Fibroblast of lung (primary cell): ENCODE measurements at places on chromosomes 2 and 18. TPM values are rescaled to one million over a fixed set of nuclear protein-coding genes. Genes with fewer than 3 reads are reported as not detected.

DNA sequence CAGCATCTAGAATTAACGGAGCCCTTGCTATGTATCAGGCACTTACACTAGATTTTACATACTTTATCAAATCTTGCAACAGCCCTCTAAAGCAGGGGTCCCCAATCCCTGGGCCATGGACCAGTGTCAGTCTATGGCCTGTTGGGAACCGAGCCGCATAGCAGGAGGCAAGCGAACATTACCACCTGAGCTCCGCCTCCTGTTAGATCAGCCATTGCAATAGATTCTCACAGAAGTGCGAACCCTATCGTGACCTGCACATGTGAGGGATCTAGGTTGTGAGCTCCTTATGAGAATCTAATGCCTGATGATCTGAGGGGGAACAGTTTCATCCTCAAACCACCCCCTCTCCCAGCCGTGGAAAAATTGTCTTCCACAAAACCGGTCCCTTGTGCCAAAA, 13.4 kb downstream of the DNAJB2 start:
- no peak for DNase-seq

- DNase-seq = no peak
Measured at GRCh38 chr18:11544060-11544633, 65.2 kb upstream of the SLC35G4 start.

DNA sequence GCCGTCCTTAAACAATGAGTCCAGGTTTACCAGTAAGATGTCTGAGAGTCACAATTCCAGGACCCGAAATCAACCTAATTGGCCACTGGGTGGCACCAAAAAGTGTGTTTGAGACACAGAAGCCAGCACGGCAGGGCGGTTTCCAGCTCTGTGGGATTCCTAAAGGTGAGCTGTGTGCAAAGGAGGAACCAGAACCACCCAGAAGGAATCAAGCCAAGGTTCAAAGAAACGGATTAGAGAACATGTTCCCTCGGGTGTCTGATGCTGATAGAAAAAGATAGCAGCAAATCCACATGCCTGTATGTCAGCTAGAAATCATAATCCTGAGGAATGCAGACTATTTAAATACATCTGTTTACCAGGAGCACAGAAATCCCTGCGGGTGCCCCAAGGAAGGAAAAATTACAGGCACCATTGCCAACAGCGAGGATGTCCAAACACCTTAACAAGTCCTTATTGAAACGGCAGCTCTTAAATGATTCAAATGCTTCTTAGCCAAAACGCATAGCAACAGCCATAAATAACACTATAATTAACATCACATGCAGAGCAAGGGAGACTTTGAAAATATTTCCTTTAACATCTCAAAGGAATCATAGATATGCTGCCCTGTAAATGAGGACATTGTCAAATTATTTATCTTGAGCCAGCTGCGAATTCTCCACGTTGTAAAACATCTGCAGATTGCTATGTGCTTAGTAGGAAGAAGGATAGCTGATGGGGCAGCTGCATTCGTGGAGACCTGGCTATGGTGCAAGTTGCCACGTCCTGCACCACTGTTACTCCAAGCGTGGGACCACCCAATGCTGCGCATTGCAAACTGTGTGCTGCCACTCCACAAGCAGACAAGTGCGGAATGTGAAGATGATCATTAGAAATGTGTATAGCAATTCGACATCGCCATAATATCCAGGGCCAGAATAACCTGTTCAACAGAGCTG, 318.7 kb upstream of the NCKAP5 start:
- DNase-seq = peak; percentile 55

GRCh38 chr2:194003911-194004310, 1653.1 kb upstream of the SLC39A10 start:
- no peak for DNase-seq

DNA sequence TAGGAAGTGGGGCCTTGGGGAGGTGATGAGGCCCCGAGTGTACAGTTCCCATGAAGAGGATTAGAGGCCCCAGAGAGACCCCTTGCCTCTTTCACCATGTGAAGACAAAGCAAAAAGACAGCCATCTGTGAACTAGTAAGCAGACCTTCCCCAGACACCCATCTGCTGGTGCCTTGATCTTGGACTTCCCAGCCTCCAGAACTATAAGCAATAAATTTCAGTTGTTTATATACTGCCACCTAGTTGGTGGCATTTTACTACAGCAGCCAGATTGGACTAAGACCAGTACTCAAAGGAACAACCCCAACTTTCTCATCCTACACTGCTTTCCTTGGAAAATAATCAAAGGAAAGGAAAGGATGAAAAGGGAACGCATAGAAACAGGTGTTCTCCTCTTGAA, 27.9 kb upstream of the CREG2 start:
- no peak for DNase-seq

- peak; percentile 71 for DNase-seq
Measured at GRCh38 chr2:176171351-176172006, 14.4 kb downstream of the HOXD3 start.

DNA sequence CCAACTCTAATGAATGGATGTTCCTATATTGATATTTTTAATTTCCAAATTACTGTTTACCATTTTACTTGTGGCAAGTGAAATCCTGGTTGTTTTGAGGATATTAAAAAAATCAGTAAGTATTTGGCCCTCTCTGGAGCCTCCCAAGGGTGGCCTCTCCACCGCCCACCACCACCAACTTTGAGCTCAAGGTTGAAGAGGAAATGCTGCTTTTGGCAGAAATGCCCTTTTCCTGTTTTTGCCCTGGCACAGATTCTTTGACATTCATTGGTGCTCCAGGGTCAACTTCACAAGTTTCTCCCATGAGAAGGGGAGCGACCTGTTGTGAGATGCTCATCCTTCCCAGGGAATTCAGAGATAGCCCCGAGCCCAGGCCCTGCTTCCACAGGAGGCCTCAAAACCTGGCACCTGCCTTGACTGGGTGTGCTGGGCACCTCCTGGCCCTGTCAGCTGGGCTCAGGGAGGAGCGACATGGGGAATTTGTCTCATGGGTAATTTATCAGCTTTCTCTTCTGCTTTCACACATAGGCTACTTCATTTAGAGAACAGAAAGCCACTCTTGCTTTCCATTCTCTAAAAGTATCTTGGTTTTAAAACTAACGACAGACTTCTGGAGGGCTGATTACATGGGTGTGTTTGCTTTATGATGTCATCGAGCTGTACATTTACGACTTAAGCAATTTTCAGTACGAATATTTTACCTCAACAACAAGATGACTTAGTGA, 6.9 kb downstream of the CD8A start:
- DNase-seq = no peak

DNA sequence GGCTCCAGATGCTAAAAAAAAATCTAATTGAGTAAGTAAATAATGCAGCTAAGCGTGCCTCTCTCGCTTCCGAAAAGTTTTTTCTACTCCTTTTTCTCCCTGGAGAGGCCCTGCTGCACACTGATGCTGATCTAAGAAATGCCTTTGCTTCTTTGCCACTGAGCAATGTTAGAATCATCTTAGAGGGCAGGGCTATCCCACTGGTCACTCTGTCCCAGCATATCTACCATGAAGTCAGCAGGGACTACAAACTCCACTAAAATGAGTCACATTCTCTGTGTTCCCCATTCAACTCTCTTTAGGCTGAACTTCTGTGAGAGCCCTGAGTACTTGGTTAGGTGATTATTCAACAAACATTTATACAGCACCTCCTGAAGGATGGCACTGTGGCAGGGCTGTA, 127.6 kb upstream of the LYPD1 start:
- DNase-seq = peak; percentile 20

GRCh38 chr2:143513081-143513480, 383.9 kb downstream of the ARHGAP15 start:
- peak; percentile 87 for DNase-seq

DNA sequence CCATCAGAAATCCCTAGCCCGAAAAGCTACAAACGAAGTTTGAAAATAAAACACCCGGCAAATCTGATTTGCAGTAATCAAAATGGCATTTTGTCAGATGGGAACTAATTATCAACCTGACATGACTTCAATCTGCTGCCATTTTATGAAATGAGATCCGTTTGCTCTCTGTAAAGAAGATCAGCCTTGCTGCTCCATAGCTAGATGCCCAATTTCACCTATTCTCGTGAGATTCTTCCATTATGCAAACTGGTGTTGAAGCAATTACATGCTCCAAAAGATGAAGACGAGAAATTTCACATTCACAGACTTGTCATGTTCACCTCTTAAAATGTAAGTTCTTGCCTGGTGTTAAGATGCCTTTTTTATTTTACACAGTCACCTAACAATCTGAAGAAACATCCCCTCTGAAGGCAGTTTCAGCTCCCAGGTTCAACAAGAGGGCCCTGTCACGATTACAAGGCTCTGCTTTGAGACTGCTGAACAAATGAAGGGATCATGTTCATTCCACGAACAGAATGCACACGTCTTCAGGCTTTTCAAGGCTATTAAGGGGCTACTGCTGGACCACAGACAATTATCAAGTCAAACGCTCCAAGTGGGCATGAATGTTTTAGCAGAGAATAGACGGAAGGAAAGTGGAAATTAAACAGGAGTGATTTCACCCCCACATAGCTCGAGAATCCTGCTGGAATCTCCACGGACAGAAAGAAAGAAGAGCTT, 172.6 kb upstream of the PID1 start:
- DNase-seq = no peak

GRCh38 chr2:167069855-167070254, 181.6 kb downstream of the XIRP2 start:
- peak; percentile 9 for DNase-seq

- peak; percentile 86 for DNase-seq
Measured at GRCh38 chr2:174635776-174636404, 38.3 kb upstream of the WIPF1 start.

DNA sequence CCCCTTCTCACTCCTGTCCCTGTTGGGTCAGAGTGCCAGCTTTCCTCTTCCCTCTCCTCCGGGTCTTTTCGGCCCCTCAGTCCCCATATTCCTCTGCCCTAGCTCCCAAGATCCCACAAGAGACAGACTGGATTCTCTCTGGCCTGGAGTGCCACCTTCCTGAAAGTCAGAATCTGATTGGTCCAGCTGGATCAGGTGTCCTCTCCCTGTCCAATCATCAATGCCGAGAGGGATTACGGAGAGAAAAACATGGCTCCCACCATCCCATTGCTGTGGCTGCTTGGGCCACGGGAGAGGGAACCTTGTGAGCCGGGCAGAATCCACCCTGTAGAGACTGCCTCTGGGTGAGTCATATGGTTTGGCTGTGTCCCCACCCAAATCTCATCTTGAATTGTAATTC, 2.7 kb upstream of the MROH2A start:
- no peak for DNase-seq

DNA sequence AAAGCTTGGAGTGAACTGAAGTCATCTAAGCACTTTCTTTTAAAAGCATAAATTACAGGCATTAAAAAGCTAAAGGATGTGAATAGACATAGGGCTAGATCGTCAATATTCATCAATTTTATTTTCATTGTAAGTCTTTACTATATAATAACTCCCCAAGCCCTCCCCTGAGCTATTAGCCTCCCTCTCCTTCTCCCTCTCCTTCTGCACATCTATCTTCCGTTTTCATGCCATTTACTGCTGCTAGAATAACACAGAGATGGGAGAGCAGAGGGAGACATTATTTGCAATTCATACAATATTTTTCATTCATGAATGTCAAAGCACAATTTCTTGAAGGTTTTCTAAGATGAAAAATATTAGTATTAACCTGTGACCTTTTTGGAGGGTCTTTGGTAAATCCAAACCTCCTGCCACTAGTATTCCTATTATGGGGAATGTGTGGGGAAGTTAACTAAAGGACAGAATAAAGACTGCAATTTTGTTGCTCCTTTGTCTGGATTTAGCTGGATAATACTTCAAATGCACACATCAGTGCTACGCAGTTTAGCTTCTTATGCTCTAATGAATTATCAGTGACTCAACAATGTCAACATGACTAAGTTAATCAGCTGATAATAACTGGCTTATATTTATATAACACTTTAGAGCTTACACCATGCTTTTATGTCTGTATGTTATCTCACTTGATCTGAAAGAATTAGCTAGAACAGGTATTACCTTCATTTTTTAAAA, 28.2 kb upstream of the MFF start:
- no peak for DNase-seq

- no peak for DNase-seq
Measured at GRCh38 chr2:81235601-81236000, 931.0 kb upstream of the LRRTM1 start.

DNA sequence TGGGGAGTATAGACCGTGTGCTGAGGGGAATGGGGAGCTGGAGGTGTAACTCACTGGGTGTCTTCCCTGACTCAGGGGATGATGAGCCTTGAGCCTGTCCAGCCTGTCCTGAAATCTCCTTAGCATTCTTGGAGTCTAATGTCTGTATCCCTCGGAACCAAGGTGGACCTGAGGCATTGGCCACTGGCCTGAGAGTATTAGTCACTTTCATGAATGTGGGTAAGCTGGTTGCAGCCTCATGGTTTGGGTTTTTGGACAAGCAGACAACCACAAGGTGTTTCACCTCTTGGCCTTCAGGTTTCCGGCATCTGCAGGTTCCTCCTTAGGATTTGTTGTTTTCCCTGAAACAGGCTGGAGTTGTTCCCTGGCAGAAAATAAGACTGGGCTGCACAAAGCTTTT, 63.2 kb downstream of the PRKCE start:
- DNase-seq = no peak

DNA sequence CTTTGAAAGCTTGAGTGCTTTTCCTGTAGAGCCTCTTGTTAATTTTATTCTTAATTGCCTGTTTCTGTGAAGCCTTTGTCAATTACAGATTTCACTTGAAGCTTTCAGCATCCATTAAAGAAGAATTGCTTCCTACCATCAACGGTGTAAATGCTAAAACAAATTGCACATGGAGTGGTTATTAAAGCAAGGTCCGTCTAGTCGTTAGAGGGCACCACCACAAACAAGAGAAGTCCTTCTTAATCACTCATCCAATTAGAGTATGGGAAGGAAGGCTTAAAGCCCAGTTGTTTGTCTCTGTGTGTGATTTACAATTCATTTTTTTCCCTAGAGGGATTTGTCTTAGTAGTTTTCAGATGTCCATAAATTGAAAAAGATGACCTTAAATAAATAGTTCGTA, 1.6 kb downstream of the KCNJ3 start:
- no peak for DNase-seq

- DNase-seq = peak; percentile 78
Measured at GRCh38 chr2:10668402-10669012, 21.3 kb downstream of the NOL10 start.

- DNase-seq = no peak
Measured at GRCh38 chr2:236161531-236161930, 6.7 kb downstream of the GBX2 start.

GRCh38 chr2:120734930-120735651, 577 bp upstream of the GLI2 start:
- DNase-seq = no peak

Gene DYNAP
- polyA plus RNA-seq = not detected in 2 replicates

Gene RESP18
- not detected in 2 replicates for polyA plus RNA-seq

Gene CTIF
- polyA plus RNA-seq = 17.6 and 27.2 TPM in 2 replicates
